ENCODE measurements at places on chromosomes 4 and X. TPM values are rescaled to one million over a fixed set of nuclear protein-coding genes. Genes with fewer than 3 reads are reported as not detected.

DNA sequence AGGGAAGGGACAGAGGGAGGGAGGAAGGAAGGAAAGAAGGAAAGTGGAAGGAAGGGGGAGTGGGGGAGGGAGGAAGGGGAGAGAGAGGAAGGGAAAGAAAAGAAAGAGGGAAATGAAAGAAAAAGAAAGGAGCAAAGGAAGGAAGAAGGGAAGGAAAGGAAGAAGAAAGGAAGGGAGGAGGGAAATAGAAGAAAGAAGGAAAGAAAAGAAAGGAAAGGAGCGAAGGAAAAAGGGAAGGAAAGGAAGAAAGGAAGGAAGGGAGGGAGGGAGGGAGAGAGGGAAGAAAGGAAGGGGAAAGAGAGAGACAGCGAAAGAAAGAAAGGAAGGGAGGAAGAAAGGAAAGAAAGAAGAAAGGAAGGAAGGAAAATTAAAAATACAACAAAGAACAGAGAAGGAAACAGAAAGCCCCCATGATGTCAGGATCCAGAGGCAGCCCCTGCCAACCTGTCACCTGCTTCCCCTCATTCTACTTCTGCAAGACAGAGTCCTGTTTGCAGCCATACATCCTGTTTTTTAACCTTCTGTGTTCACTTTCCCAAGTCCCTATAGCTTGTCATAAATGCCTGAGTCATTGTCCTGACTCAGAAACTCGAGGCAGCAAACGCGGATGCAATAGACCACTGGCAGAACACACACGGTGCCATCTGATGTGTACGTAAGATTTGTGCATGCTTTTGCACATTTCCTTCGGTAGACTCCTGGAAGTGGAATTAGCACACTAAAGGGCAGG, 77.0 kb upstream of the C4orf50 start:
- peak; percentile 34 for DNase-seq

DNA sequence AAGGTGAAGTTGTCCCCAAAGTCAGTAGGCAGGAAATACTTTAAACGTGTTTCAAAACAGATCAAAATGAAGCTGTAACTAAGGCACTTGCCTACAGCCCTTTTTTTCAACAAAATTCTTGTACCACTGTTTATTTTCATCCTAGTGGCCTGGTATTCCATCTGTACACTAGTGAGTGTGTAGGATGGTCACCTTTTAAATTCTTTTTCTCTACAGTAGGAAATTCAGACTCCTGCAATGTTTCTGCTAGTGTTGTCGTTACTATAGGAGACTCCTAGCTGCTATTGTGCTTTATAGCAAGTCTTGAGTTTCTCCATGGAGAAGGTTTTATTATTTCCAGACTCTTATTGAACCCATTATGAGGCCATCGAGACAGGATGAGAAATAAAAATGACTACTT, 7.0 kb upstream of the NHS start:
- no peak for DNase-seq

- DNase-seq: no peak
Observed at GRCh38 chr4:25984266-25984665, 70.2 kb downstream of the SMIM20 start.

DNA sequence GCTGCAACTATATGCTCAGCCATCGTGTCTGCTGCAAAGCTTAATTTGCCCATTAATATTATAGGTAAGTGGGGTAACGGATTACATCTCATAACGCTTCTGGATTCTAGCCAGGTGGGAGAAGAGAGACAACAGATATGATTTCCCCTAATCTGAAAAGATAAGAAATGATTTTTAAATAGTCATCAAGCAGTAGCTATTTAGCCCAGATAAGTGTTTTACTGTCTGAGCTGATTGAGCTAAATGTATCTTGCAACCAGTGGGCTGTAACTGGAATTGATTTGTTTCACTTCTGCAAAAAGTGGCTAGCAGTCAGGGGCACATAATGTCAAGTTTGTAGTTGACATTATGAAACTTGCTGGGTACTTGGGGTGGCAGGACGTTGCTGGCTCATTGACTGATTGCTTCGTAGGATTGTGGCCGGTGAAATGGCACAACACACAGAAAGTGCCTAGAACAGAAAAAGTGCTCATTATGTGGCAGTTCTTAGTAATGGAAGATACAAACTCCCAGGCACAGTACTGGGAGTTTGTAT, 18.5 kb downstream of the LAP3 start:
- DNase-seq: no peak

- no peak for DNase-seq
Observed at GRCh38 chr4:96186593-96186992, 346.7 kb downstream of the PDHA2 start.

- DNase-seq: no peak
Observed at GRCh38 chr4:108139089-108139488, 29.6 kb downstream of the LEF1 start.

DNA sequence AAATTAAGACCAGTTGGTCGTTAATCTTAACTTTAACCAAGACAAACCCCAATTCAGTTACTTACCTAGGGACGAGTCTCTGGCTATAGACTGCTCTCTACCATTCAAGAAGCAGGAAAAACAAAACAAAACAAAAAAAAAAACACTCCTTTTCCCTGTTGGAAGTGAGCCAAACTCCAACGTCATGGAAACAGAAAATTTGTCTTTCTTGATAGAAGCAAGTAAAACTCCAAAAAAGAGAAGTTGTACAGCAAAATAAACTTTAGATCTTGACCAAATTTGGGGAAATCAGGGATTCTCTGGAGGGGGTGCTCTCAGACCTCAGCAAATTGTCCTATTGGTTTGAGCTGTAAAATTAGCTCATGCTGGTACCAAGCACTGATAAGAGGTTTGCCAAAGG, 3.7 kb downstream of the CNGA1 start:
- DNase-seq: peak; percentile 18

- DNase-seq: peak; percentile 63
Observed at GRCh38 chr4:183256756-183257385, 63.2 kb downstream of the CLDN22 start.

Gene SEC24D
- total RNA-seq: 23.3 TPM

Gene L1CAM
- total RNA-seq: under 0.01 TPM

Gene SLC10A4
- total RNA-seq: 0.20 TPM

All from lung microvascular endothelial cell (primary cell).